ENCODE measurements at places on chromosomes 4 and X.
A peak's percentile ranks its signal among the peaks of the same experiment; 100 is the strongest.

GRCh38 chr4:61505773-61506685, 305.9 kb downstream of the ADGRL3 start:
- DNase-seq, result peak; percentile 72

DNA sequence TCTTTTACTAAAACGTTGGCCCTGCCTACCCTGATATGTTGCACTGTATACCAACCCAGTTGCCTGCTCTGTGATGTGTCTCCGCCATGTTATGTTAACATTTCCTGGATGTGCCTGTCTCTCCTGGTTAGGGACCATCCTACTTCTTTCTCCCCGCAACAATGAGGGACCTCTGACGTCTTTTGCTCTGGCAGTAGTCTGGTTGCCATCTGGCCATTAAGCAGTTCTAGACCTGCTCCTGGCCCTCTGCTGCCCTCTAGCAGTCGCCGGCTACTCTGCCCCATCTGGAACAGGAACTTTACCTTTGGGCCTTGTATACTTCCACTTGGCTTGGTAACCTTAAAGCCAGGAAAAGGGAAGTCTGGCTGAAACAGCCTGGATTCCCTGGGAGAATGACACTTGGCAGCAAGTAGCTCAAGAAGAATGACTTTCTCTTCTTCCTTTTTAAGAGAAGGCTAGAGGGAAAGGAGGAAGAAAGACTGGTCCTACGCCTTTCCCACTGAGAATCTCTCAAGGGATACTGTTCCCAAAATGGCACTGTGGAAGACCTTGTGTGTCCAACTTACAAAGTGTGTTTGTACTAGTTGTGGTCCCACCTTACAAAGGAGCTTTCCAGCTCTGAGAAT, 63.5 kb downstream of the GPC3 start:
- peak; percentile 78 for DNase-seq

GRCh38 chrX:6225911-6226595, 2.6 kb downstream of the NLGN4X start:
- peak; percentile 63 for DNase-seq

DNA sequence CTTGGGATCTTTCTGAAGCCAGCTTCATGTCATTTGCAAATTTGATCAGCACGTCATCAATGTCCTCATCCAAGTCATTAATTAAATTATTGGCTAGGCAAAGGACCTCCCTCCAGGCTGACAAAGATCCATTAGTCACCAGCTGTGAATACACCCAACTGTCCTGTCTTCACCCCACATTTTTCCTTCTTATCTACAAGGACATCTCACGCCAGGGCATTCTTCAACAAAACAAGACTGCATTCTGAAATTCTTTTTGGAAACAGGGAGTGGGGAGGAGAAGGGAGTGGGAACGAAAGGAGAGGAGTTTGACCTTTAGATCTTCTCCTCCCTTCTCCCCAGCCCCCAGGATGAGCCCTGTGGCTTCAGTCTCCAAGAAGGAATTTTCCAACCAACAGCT, 32.7 kb downstream of the NLGN3 start:
- DNase-seq, result no peak

- no peak for DNase-seq
Observed at GRCh38 chrX:132673331-132673730, 184.5 kb upstream of the MBNL3 start.

- no peak for DNase-seq
Observed at GRCh38 chr4:3041192-3042142, 32.9 kb downstream of the HTT-AS start.

- DNase-seq, result no peak
Observed at GRCh38 chr4:149136951-149137620, 678.6 kb downstream of the IQCM start.

DNA sequence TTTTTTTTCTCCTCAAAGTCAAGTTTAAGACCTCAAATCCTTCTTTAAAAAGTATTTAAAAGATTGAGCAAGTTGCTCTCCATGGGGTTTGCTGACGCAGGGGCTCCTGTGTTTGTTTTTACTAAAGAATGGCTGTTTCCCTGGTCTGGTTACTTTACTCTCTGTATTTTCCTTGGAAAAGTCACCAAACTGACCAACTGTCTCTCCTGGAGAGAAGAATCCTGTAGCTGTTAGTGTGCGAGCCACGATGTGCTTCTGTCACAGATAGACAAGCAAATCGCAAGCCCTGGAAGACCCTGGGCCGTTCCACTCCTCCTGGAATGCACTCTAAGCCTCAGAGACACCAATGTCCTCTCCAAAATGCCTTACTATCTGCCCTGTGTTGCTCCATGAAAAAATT, 212.1 kb downstream of the CHIC2 start:
- no peak for DNase-seq

Measured in neural progenitor cell (in vitro differentiated cells).